Hematopoietic multipotent progenitor cell treated with erythropoietin and hydrocortisone succinate and interleukin-3 and kit ligand, for 8 days (in vitro differentiated cells): ENCODE measurements at places on chromosomes 12 and 14.

DNA sequence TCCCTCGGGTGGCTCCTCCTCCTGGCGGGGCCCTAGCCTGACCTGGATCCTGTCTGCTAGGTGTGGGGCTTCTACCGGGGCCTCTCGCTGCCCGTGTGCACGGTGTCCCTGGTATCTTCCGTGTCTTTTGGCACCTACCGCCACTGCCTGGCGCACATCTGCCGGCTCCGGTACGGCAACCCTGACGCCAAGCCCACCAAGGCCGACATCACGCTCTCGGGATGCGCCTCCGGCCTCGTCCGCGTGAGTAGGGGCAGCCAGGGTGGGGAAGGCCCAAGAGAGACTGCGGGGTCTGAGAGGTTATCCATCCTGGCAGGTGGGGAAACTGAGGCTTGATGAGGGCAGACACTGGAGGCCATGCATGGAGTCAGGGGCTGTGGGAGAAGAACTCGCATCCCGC, 4.0 kb downstream of the SLC25A47 start:
- DNase-seq: no peak

GRCh38 chr12:90090929-90091651, 382.5 kb upstream of the ATP2B1 start:
- no peak for DNase-seq

DNA sequence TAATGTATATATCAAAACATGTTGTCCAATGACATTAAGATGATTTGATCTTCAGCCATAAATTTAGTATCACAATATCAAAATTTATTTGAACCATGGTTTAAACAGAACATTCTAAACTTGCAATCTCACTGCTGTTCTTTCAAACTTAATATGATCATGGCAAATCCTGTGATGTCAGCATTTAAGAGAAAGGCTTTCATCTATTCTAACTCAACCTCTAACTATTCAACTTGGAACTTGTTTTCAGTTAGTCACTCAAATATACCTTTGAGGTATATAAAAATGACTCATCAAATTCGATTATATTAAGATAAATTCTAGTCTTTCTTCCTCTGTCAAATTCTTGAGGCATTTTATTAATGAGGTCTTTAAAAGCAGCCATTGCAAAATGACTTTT, 747.0 kb upstream of the FLRT2 start:
- no peak for DNase-seq

DNA sequence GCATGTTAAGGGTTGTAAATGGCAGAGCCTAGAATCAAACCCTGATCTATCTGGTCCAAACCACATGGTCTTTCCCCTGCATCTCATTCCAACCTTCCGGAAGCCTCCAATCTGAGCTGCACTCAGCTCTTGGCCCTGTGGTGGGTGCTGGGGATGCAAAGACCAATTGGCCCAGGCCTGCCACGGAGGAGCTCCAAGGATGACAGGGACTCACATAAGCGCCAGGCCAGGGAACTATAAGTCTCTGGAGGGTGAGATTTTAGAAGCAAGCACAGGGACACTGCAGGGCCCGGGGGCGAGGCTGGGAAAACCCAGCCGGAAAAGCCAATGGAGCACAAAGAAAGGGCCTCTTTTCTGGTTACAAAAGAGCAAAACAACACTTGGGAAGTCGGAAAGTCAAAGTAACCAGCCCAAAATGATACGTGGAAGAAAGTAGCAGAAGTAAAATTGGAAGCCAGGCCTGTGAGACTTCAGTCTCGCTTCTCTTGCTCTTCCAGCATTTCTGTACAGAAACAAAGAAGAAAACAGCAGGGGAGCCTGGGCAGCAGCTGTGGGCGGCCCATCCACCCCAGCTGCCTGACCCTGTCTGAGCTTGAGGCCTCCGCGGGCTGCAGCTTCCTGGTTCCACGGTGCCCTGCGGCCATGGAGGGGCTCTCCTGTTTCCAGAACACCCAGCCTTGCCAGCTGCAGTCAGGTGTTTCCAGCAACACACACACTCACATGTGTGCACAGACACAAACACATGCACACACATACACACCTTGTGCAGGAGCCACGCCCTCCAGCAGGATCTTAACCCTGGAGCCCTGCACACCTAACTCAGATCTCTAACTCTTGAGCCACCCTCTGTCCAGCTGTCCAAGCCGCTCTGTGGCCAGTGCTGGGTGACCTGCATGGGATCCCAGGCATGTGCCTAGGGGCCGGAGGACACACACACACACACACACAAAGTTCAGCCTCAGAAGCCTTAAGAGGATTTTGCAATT, 178.2 kb downstream of the BCL11B start:
- DNase-seq: no peak

- DNase-seq: peak; percentile 74
These were observed 6.7 kb downstream of the HDAC7 start for GRCh38 chr12:47812797-47813510.

DNA sequence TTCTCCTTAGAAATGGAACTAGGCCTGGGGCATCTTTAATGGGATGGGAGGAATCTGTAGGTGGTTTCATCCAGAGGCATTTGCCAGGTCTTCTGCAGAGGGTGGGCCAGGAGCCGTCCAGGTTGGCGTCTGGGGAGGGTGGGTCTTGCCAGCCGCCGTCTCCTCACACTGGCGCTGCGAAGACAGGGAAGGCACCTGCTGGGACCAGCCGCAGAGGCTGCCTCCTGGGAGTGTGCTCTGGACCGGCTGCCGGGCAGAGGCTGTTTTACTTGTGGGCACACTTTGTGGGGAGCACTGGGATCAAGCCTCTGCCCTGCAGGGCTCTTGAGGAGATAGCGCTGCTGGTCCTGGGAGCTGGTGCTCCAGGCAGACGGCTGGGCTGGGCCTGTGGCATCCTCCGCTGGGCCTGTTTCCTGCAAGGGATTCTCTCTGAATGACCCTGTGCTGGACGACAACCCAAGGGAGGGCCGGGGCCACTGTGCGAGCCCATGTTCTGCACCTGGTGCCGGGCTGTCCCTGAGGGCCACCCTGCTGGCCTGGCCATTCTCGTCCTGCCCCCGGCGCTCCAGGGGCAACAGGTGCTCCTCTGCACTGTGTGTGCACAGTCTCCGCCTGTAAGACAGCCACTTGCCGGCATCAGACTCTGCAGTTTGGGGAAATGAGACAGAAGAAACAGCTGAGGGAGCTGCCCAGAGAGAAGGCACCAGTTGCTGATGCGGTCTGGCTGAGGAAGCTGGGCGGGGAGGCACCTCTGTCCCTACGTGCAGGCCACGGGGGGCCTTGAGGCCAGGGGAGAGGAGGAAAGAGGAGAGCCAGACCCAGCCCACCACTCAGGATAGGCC, 10.0 kb upstream of the TEX22 start:
- DNase-seq: no peak

GRCh38 chr12:130438243-130438620, 100.5 kb downstream of the PIWIL1 start:
- no peak for DNase-seq

DNA sequence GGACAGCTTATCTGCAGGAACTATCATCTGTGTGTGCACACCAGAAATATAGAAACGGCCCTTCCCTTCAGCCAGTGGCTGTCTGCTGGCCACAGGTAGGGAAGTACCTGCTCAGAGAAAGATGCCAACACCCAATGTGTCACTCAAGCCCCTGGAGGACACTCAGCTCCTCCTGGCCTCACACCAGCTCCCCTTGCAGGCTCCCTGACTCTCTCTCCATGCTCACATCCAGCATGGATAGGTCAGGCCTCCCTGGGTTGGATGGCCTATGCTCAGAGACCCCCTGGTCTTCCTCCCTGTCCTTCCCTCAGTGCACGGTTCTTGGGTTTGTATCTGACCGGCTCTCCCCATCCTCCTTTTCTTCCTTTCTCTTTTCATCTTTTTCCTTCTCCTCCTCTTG, 202.1 kb downstream of the BCL11B start:
- no peak for DNase-seq

- DNase-seq: no peak
These were observed 84.9 kb downstream of the ZFC3H1 start for GRCh38 chr12:71578694-71579258.

GRCh38 chr14:31993521-31993951, 83.6 kb upstream of the ARHGAP5 start:
- DNase-seq: no peak

DNA sequence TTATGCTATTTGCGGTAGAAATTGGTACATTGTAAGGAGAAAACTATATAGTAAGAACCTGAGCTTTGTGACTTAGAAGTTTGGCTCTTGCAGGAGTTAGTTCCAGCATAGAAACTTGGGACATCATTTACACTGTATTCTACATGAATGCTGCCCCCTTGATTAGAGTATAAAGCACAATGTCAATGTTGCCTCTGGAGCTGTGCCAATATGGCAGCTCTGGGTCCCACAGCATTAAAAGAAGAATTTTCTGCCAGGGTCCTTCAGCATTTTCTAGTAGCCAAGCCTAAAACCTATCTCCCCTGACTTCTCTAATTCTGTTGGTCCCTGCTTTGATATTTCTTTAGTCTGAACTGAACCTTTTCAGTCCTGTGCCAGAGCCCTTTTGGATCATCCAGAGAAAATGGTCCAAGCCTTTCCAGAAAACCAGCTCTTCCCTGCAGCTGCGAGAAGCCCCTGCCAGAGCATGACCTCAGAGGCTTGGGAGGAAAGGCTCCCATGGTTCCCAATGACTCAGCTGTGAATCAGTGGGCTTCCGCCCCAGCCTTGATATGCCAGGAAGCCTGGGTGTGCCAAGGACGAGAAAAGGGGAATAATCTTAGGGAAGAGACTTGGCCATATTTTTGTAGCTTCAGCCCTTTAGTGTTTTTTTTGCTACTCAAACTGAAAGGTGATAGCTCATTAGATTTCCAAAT, 43.2 kb downstream of the PLEKHG7 start:
- no peak for DNase-seq

DNA sequence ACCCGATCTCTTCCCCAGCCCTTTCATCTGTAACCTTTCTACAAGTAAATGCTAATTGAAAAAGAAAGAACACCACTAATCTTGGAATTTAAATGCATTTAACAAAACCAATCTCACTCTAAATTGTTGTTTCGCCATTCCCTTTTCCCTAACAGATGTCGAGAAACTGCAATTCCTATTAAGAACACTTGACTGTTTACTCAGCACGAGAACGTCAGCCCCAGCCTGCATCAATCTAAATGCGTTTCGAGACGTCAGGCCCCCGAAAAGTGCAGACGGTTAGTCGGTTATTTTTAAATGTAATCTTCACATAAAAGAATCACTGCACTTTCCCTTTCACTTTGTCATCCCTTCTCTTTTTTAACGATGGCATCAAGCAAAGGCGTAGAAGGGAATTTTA, 837.6 kb downstream of the VRK1 start:
- no peak for DNase-seq

- DNase-seq: no peak
These were observed 203.1 kb downstream of the ETNK1 start for GRCh38 chr12:22828066-22828465.

DNA sequence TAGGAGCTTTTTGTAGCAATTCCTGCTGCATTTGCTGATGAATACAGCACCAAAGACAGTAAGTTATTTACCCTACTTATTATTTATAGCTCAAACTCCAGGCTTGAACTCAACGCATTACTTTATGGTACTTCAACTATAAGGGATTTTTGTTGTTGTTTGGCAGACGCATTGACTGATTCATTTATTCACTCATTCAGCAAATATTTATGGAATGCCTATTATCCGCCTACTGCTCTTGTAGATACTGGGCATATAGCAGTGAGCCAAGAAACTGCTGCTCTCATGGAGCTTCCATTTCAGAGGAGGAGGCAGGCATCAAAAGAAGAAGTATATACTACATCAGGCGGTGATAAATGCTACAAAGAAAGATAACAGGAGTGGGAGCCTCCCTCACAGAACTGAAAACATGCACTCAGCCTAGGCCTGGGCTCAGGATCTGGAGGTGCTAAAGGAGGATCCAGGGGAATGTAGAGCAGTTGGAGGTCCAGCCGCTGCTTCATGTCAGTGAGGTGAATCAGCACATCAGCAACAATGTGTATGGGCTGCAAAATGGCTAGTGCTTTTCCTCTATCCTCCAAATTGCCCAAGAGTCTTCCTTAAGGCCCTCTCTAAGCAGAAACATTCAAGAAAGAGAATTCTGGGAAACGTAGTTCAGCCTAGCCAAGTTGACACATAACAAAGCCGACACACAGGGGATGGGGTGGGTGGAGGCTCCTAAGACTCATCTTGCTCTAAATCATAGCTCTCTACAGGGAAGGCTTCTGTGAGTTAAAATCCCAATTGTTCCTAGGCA, 157.5 kb downstream of the NRXN3 start:
- DNase-seq: no peak

DNA sequence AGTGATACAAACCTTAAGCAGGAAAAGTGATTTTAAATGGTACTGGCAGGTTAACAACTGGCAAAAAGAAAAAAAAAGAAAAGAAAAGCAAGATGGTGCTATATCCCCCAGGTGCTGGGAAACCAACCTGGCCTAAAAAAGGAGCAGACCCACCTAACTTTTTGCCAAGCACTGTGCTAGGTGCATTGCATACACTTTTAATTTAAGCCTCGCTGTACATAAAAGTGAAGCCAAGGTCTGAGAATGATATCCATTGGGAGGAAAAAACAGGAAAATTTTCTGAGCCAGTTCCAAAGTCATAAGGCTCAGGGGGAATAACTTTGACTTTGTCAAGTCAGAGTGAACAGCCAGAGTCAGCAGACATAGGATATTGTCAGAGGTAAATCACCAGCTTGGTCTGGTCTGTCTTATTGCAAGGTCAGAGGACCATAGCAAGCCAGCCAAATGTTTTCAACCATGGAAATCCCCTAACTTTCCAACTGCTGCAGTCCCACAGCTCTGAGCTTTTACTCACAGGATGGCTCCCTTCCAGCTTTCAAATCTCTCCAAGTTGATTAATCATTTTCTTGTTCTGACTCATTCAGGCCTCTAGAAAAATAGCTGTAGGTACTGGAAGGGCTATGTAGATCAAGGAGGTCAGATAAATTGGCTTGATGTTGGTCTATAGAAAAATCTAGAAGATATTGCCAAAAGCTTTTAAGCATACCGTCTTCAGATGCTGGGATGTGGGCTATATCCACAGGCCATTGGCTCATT, 412.9 kb downstream of the RAD51B start:
- peak; percentile 56 for DNase-seq

GRCh38 chr14:23195552-23196101, 12.2 kb upstream of the SLC7A8 start:
- DNase-seq: no peak

DNA sequence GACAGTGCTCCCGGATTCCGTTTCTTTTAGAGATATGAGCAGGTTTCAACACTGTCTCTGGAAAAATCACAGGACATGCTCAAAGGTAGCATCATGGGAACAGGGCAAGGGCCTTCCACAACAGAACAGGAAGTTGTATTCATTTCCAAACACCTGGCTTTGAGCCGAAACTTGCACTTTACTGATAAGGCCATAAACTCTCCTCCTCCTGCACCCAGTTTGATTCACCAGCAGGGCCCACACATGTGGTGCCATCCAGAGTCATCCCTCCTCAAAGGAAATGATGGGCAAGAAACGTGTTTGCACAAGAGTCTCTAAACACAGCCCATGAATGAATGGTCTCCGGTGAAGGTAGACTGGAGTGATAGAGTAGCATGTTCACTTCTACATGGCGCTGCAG, 268.4 kb upstream of the FKBP4 start:
- DNase-seq: peak; percentile 33

DNA sequence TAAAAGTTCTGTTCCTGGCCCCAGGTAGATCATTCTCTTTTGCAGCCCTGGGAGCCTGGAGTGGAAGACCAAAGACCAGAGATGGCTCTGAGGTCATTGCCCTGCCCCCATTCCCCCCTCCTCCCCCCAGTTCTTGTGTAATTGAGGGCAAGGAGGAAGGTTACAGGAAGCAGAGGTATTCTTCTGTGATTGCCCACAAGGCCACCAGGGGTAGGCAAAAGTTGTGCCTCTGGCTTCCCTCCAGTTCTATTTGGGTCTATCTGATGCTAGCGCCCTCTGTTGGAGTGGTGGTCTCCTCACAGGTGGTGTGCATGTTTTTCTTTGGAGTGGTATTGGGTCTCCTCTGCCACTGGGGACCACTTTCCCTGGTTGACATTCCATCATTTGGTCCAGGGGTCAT, 41.2 kb upstream of the CRY1 start:
- DNase-seq: peak; percentile 62
